NCI-H1436 (cell line): ENCODE measurements at places on chromosomes 16 and 17.
A peak's percentile ranks its signal among the peaks of the same experiment; 100 is the strongest.

GRCh38 chr16:78286065-78286464 is 186.6 kb downstream of the WWOX start:
- no peak for DNase-seq

DNA sequence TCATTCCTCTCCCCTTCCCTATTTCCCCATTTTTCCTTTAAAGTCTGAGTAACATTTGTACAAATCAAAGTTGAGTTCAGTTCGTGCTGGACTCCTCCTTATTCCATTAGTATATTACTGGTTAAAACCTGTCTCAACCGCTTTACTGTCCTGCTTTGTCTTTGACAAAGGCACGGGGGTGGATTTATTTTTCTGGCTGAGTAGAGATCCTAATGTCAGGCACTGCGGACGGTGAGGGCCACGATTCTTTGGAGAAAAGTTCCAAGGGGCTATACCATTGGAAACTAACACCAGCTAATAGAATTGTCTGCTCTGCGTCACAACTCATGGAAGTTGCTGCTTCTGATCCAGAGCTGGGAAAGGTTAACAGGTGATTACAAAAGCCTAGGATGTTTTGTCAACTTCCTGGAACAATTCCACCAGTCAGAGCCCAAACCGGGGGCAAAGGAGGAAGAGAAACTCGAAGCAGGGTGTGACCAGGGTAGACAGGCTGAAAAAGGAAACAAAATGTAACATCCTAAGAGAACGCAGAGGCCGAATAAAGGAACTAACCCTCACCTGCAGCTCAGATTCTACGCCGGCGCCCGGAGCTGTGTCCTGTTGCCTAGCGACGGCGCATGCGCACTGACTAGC is 12.4 kb downstream of the TAT start:
- DNase-seq, result no peak

DNA sequence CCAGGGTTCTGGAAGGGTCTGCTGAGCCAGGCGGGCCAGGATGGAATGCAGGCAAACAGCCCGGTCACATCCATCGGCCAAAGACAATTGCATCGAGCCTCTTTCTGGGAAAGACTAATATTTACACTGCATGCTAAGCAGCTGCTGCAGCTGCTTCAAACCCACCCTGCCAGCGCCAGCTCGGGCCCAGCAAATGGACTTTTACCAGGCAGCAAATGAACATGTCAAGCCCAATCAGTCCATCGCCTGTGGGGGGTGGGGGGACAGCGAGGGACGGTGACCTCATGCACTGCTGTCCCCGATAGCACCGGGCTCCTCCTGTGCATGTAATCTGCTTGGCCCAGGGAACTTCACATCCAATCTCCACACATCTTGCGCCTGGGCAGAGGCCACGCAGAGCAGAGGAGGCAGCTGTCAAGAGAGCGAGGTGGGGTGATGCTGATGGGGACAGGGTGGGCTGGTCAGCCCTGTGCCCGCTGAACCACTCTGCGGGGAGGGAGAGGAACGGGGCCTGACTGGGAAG is 39.4 kb upstream of the CDH5 start:
- peak; percentile 50 for DNase-seq

DNA sequence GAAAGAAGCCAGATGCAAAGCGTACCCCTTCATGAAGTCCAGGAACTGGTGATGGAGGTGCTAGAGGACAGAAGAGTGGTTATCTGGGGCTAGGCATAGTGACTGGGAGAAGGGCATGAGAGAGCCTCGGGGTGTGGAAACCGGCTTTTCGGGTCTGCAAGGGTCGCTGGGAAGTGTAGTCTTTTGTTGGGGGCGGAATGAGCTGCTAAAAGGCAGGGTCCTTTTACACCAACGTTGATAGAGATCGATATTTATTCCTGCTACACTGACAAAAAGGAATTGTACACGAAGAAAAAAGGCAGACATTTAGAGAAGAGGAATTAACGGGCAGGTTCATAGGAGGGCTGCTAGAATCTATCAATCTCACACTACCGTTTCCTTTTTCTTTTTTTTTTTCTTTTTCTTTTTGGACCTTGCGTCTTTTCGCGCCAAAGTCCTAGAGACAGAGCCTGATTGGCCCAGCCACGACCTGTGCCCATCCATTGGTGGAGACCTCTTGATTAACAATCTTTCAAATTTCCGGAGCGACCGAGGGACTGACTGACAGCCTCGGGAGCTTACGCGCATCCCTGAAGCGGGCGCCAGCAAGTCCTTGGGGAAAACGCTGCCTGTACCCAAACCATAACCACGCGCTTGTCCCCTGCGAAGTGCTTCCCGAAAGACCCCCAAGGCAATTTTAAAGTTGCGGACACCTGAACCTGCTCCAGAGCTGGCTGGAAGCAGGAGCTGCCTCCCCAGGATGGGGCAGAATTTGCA is 27.7 kb upstream of the DHRS7B start:
- peak; percentile 96 for DNase-seq

DNA sequence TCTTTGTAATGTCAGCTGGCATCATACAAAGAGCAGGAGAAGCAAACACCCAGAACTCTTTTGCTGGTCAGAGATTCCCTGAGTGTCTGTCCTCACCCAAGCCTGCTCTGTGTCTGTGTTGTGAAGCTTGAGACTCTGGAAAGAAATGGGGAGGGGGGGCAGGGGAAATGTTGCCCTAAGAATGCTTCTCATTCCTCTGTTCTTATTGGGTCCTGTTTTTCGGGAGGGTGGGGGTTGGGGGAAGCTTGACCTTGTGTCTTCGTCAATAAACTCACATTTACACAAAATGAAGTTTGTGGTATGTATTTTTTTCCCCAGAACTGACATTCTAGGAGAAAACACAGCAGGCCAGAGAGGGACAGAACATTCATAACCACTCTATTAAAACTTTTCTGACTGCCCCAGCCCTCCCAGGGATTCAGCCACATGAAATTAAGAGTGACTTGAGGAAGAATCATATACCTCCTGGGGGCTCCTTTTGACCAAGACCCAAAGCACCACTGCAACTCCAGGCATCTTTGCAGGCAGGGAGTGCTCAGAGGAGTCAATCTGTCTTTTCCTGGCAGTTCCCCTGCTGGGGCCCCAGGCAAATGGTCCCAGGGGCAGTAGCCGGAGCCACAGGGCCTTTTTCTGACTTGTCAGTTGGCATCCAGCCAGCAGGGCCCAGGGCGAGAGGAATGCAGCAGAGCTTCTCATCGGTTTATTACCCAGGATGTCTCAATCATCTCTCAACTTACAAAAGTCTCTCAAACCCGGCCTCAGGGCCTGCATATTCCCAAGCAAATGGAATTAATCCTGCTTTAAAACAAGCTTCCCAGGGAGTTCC is 5.1 kb upstream of the RASL10B start:
- peak; percentile 66 for DNase-seq

- DNase-seq, result no peak
Observed at GRCh38 chr17:66177048-66177447, 14.9 kb downstream of the CEP112 start.

DNA sequence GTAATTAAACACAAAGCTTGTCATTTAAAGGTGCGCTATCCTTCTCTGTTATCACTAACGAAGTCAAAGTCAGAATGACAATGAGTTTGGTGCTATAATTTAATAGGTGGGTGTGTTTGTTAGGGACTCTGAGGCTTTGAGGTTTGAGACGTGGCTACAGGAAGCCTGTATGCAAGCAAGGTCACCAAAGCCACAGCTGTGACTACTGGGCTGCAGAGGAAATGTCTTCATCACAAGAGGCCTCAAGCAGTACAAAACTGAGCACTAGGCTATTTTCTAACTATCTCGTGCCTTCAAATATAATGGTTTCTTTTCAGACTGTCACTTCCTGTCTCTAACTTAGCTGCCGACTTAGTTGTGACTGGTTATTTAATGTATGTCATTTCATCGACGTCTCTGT is 141.2 kb downstream of the AATF start:
- DNase-seq, result no peak

- no peak for DNase-seq
Observed at GRCh38 chr16:78761427-78761826, 662.0 kb downstream of the WWOX start.

DNA sequence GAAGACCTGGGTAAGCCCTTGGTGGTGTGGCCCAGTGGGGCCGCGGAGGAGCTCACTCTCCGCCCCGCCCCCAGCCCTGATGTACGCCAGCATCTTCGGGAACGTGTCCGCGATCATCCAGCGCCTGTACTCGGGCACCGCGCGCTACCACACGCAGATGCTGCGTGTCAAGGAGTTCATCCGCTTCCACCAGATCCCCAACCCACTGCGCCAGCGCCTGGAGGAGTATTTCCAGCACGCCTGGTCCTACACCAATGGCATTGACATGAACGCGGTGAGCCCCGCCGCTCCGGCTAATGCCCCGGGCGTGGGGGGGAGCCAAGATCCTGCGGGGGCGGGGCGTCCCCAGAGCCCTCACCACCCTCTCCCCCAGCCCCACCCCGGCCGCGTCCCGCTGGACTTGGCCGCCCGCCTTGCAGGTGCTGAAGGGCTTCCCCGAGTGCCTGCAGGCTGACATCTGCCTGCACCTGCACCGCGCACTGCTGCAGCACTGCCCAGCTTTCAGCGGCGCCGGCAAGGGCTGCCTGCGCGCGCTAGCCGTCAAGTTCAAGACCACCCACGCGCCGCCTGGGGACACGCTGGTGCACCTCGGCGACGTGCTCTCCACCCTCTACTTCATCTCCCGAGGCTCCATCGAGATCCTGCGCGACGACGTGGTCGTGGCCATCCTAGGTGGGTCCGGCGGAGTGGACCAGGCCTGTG is 12.1 kb upstream of the DCAF7 start:
- no peak for DNase-seq

DNA sequence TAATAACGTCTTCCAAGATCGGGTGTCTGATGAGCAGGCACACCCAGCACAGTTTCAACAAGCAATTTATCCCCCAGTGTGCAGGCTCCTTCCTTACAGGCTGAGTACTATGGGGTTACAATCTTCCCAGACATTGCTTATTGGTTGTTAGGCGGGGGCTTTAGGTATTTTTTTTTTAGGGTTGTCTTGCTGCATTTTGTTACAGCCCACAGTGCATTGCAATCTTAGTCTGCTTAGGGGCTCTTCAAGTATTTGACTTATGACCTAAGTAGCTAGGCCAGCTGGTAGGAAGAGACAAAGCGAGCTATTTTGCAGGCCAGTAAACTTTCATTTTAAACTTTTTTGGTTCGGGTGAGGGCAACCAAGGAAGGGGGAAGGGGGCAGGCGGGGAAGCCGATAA is 5.8 kb downstream of the PLD6 start:
- DNase-seq, result no peak

DNA sequence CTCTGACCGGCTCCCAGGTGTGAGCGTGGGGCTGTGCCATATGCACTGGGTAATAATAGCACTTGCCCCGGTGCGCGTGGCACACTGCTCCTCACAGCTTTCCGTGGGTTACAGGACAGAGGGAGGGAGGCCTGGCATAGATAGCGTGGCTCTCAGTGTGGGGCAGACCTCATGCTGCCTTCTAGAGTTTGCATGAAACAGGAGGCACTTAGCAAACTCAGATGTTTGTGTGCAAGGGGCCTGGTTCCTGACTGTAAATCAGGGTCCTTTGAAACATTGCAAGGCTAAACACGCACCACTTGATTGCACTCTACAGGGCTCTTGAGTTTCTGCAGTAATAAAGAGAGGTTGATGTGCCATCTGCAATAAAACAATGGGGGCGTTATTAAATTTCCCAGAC is 101.7 kb downstream of the RPTOR start:
- DNase-seq, result no peak

DNA sequence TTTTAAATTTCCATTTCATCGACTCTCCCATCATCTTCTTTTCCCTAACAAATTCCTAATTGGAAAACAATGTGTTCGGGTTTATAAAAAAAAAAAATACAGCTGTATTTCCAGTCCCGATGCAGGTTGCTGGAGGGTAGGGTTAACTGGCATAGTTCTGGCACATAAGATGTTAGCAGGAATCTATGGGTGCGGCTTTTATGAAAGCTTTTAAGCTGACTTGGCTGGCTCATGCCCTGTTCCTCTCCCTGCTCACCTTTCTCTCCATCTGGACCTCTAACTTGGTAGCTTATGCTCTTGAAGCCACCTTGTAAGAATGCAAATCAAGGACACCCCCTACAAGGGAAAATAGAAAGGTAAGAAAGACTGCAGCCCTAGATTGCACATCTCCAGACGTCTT is 33.2 kb upstream of the KCNJ2 start:
- DNase-seq, result no peak

DNA sequence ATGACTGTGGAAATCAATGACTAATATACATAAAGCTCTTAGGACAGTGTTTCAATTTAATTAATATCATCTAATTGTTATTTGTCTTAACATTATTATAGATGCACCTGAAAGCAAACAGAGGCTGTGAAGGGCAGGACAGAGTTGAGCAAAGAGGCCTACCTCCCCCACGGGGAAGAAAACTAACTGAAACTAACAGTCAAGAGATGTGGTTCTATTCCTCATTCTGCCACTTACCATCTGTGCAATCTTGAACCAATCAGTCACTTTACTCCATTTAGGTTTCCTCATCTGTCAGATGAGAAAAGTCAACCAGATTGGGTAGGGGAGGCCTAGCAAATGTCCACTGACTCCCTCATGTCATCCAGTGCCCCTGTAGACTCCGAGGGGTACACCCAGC is 59.1 kb downstream of the C17orf67 start:
- DNase-seq, result no peak

- no peak for DNase-seq
Observed at GRCh38 chr17:511001-511698, 158.5 kb upstream of the RPH3AL start.

DNA sequence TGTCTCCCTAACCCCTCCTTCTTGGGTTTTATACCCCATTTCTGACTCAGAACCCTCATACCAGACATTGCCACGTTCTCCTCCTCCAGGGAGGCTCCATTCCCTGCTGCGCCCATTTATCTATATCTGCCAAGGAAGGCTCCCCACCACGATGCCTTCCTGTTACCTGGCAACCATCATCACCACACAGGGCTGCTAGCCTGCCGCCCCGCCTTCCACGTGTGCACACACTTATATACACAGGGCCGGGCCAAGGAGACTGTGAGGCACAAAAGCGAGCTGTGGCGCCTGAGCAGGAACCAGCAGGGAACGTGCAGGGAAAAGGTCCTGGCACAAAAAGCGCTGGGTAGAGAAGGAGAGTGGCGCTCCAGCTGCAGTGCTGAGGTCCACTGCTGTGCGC is 261.8 kb downstream of the CBLN1 start:
- DNase-seq, result peak; percentile 52

DNA sequence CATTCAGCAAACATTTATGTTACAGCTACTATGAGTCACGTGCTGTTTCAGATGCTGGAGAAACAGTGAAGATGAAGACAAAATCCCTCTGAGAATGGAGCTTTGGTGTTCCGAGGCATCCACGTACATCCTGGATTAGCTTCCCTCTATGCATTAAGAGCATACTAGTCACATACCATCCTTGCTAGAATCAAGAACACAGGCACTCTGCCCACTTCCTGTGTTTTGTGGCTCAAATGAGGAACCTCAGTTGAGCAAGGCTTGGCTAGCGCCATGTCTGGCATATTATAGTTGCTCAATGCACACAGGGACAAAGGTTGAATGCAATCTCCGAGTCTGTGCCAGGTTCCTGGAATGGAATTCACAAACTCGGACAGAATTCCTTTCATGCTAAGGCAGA is 297.5 kb downstream of the XYLT1 start:
- DNase-seq, result no peak

- peak; percentile 59 for DNase-seq
Observed at GRCh38 chr17:4440690-4441686, 7.2 kb downstream of the SPNS3 start.

- DNase-seq, result no peak
Observed at GRCh38 chr16:17013038-17013437, 457.7 kb downstream of the XYLT1 start.

- DNase-seq, result no peak
Observed at GRCh38 chr16:66376577-66377305, 10.2 kb downstream of the CDH5 start.
